ENCODE measurements at places on chromosomes 2 and 18.

GRCh38 chr2:136210455-136210805 lies 92.5 kb upstream of the CXCR4 start:
- no peak for DNase-seq

DNA sequence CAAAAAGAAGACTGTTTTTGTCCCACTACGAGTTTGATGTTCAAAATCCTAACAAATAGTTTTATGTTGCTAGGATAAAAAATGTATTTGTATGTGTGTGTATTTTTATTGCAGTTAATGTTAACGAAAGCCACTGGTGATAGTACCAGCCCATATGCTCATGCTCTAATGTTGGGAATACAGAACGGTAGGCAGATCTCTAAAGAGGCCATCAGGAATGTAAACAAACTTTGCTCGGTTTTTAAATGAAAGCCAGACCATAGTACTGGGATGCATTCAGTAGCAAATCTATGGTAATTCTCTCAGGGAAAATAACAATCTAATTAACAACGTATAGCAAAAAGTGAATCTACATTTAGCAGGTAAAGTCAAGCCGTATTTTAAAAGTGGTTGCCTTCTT lies 208.1 kb downstream of the NEDD4L start:
- no peak for DNase-seq

- no peak for DNase-seq
Measured at GRCh38 chr2:88854528-88854927, 163.1 kb downstream of the RPIA start.

DNA sequence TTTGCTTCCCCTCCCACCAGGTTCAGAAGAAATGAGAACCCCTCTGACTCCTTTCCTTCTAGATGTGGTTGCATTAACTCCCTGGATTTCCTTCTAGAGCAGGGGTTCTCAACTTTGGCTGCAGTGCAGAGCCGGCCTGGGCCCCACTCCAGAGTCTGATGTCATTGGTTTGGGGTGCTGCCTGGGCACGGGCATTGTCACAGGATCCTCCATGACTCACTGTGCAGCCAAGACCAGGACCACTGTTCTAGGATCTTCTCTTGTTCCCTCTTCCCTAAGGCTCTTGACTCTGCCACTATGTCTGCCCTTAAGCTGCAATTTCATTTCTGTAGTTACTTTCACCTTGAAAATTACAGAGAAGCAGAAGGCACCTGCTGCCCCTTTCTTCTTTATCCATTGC lies 31.8 kb downstream of the TBC1D8 start:
- DNase-seq: no peak

Data from NCI-H510A treated with DMSO at 0.1 percent for 48 hours (cell line).